Fibroblast of lung (primary cell): ENCODE measurements at places on chromosomes 4 and X. TPM values are rescaled to one million over a fixed set of nuclear protein-coding genes. Genes with fewer than 3 reads are reported as not detected.

Gene IGFBP7
- 54.8 and 108 TPM in 2 replicates for total RNA-seq

Gene CXorf38
- 6.2 and 12.4 TPM in 2 replicates for total RNA-seq

Gene HPRT1
- total RNA-seq, result 18.5 and 23.0 TPM in 2 replicates

Gene AREG
- total RNA-seq, result 1.5 and 2.0 TPM in 2 replicates

Gene ADGRG2
- total RNA-seq, result under 0.01 TPM in 2 replicates

Gene NUDT10
- 1.8 and 2.1 TPM in 2 replicates for total RNA-seq

Gene SEC24B
- 12.1 and 16.3 TPM in 2 replicates for total RNA-seq

Gene AMOT
- total RNA-seq, result 4.4 and 6.8 TPM in 2 replicates

Gene S100G
- not detected in 2 replicates for total RNA-seq

Gene MAGEB1
- not detected in 2 replicates for total RNA-seq

Gene BRS3
- not detected in 2 replicates for total RNA-seq

Gene CXCL1
- total RNA-seq, result 1.5 and 2.3 TPM in 2 replicates

Gene CT45A9
- not detected in 2 replicates for total RNA-seq

Gene HPSE
- total RNA-seq, result 0.17 and 0.26 TPM in 2 replicates
